ENCODE measurements at places on chromosomes 12 and 14.

- DNase-seq = no peak
Observed at GRCh38 chr14:69657950-69658355, 46.6 kb downstream of the SUSD6 start.

GRCh38 chr14:101624536-101624935 lies 63.2 kb downstream of the DIO3 start:
- no peak for DNase-seq

DNA sequence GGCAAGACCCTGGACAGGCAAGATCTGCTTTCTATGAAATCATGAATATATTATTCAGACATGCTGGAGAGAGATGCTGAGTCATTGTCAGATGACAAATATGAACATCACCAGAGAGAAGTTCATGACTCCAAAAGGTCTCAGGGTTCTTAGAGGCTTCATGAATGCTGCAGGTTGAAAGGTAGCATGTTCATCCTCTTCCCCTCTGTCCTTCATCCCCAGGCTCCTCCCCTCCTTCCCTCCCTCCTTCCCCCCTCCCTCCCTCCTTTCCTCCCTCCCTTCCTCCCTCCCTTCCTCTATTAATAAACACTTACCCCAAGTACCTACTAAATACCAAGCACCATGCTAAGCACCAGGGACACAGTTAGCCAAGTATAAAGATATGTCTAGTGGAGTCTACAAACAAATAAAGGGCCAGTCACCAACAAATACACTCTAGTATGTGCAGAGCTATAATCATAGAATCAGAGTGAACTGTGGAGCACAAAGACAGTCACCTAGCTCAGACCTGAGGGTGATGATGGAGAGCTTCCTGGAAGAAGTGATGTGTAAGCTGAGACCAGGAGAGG lies 46.2 kb downstream of the RPH3A start:
- DNase-seq = no peak

DNA sequence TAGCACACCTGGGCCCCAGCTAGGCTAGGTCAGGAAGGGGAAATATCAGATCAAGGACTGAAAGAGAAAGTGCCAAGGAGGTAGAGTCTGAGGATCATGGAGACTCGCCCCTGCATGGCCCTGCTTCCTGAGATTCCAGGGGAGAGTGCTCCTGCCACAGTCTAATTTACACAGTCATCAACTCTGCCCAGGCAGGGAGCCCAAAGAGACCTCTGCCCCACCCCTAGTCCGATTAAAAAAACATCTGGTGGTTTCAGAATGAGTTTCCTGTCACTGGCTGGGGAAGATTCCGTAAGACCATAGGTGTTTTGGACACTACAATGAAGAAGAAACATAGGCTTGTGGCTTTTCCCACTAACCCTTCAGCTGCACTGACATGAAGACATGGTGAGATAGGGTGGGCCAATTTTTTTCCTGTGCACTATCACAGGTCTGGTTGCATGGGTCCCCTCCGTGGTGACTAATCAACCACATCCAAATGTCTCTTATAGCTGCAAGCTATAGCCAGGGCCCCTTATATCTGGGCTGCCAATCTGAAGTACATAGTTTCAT lies 31.5 kb upstream of the GZMB start:
- peak; percentile 8 for DNase-seq

GRCh38 chr14:34930591-34931091 lies 52.2 kb upstream of the SRP54 start:
- no peak for DNase-seq

DNA sequence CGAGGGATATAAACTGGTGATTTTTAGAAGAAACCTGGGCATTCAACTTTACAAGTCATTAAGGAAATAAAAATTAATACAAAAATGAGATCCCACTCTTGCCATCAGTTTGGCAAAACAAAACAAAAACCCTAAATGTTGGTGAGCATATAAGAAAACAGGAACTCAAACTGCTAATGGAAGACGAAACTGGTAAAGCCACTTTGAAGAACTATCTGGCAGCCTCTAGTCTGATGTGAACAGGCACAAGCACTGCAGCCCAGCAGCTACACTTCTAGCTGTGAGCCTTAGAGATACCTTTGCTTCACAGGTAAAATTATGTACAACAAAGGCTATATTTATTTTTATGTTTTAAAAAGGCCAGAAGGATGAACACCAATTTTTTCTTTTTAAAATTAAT lies 459.6 kb downstream of the ZFP36L1 start:
- no peak for DNase-seq

DNA sequence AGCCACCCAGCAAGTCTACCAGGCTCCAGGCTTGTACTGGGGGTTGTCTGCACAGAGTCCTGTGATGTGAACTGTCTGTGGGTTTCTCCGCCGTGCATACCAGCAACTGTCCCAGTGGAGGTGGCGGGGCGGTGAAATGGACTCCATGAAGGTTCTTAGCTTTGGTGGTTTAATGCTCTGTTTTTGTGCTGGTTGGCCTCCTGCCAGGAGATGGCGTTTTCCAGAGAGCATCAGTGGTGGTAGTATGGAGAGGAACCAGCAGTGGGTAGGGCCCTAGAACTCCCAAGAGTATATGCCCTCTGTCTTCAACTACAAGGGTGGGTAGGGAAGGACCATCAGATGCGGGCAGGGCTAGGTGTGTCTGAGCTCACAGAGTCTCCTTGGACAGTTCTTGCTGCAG lies 303.8 kb downstream of the TMEM121 start:
- DNase-seq = no peak

DNA sequence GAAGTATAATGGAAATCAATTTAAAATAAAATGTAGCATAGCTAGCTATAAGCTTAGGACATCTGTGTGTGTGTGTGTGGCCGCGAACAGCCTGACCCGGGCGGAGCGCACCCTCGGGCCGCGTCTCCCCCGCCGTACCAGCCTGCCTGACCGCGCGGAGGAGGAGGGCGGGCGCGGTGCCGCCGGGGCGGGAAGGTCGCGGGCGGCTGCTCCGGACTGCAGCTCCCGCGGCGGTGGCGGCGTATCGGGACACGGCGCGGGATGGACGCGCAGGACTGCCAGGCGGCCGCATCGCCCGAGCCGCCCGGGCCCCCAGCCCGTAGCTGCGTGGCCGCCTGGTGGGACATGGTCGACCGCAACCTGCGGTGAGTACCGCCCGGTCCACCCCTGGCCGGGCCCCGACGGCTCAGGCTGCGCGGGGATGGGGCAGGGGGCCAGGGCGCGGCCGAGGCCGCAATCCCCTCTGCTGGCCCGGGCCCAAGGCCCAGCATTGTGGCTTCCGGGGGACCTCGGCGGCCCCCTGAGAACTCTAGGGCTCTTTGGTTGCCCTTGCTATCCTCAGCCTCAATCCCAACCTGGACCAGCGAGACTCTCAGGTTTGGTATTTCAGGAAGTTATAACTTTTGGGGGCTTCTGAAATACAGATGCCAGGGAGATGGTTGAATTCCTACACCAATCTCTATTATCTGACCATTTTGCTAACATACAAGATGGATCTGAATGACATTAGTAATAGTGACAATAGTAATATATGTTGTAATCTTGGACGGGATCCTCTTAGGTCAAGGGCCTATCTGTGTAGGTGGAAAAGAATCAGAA lies at the start of gene ABHD12B:
Gene ABHD12B (plus strand): TSS at position 140 of the 819 bp plus-strand sequence. CDS start 122 bp downstream, at position 262.
- DNase-seq = no peak
